ENCODE measurements at places on chromosomes 3 and 15.

- no peak for DNase-seq
Observed at GRCh38 chr3:29203851-29204250, 77.0 kb upstream of the RBMS3 start.

DNA sequence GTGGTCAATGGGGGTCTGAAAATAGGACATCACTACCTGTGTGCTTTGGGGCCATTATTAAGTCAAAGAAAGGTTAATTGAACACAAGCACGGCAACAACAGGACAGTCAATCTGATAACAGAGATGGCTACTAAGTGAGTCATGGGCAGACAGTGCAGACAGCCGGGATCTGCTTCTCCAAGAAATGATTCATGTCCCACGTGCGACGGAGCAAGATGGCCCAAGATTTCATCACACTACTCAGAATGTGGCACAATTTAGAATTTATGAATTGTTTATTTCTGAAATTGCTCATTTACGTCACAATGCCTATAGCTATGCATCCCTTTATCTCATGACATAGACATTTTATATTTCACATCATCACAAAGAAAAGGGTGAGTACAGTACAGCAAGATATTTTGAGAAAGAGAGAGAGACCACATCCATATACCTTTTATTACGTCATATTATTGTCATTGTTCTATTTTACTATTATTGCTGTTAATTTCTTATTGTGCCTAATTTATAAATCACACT, 770.6 kb upstream of the NR2F2 start:
- peak; percentile 83 for DNase-seq

- DNase-seq, result no peak
Observed at GRCh38 chr3:171747223-171747920, 62.9 kb downstream of the PLD1 start.

DNA sequence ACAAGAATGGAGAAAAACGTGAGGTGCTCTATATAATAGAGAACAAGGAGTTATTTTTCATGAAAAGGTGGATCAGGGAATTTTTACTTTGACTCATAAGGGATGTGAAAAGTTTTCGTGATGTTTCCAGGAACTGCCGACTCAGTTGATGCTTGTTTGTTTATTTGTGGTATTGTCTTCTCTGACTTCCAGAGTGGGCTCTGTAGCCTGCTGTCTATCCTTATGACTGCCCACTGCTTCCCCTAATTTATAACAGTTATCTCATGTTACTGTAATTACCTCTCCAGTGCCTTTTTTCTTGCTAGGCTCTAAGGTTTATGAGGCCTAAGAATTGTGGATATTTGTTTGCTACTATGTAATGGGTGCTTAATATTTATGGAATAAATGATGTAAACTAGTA, 12.3 kb downstream of the ARL13B start:
- no peak for DNase-seq

Measured in HS-27A (cell line).